ENCODE measurements at places on chromosomes 6 and 20. TPM values are rescaled to one million over a fixed set of nuclear protein-coding genes. Genes with fewer than 3 reads are reported as not detected.

Gene PDSS2
- 15.8 TPM for total RNA-seq

Gene SLC22A16
- total RNA-seq, result not detected

Gene ELOVL2
- total RNA-seq, result 14.1 TPM

Gene KIF25
- 0.39 TPM for total RNA-seq

Gene PROKR2
- not detected for total RNA-seq

Gene CLPSL2
- not detected for total RNA-seq

Gene CNPY3
- 34.5 TPM for total RNA-seq

Gene MAFB
- total RNA-seq, result 57.0 TPM

Gene SOBP
- total RNA-seq, result 3.3 TPM

Gene LST1
- total RNA-seq, result not detected

- DNase-seq, result no peak
Measured at GRCh38 chr6:54426995-54427394, 118.8 kb downstream of the TINAG start.

GRCh38 chr20:16541226-16541625 is 32.0 kb downstream of the KIF16B start:
- DNase-seq, result no peak

DNA sequence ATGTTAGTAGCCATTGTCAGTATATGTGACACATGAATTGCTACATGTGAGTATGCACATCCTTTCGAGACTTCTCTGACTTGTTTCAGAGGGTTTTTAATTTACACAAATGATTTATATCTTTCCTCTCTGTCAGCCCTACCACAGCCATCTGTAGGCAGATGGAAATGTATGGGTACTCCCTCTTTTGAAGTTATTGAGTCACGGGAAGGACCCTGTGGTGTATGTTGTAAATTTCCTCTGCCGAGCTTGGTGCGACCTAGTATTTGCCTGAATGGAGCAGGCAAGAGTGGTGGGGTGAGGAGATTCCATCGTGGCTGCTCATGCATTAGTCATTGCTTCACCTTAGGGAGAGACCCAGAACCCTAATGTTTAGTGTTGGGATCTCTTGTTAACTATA is 171.9 kb downstream of the JARID2 start:
- peak; percentile 73 for DNase-seq

GRCh38 chr20:16222859-16223411 is 350.3 kb downstream of the KIF16B start:
- no peak for DNase-seq

GRCh38 chr6:83073615-83074014 is 6.1 kb downstream of the DOP1A start:
- no peak for DNase-seq

DNA sequence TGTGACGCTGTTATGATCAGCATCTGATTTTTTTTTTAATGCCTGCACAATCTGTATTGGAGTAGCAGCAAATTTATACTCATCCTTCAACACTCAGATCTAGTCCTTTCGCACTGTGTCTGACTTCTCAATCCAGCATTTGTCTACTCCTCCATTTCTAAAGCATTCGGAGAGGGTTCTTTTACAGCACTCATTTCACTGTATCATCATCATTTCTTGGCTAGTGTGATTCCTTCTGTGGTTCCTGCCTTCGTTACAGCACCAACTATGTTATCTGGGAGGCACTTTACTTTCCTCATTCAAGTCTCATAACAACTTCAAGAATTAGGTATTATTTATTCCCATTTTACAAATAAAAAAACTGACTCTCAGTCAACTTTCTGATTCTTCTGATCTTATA is 18.0 kb downstream of the NUDT3 start:
- DNase-seq, result no peak

GRCh38 chr6:107809966-107810365 is 14.1 kb downstream of the SCML4 start:
- DNase-seq, result no peak

DNA sequence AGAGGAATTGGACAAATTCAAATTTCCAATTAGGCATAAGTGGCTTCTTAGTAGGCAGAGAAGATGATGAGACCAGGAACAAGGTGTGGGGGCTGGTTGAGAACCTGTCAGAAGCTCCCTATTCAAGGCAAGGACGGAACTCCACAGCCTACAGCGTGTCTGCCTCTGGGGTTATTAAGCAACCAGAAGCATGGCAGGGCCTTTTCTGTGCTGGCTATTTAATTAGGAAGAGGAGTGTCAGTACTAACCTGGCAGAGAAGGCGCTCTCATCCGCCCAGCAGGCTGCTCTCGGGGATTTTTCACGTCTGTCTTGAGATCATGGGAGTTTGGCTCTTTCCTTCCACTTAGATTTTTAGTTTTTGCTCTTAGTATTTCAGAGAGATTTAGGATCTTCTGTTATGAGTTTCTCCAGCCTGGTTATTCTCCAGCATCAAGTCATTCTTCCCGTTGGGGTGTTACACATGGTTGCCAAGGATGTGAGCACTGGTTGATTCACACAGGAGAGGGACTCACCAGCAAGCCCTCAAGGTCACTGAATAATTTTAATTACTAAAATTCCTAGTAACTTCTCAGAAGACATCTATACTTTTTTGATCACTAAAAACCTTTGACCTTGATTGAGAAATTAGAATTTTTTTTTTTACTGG is 23.9 kb downstream of the ADTRP start:
- DNase-seq, result no peak

- DNase-seq, result no peak
Measured at GRCh38 chr6:52596371-52597028, 19.6 kb upstream of the TRAM2 start.

- no peak for DNase-seq
Measured at GRCh38 chr6:20159781-20160540, 52.3 kb downstream of the MBOAT1 start.

DNA sequence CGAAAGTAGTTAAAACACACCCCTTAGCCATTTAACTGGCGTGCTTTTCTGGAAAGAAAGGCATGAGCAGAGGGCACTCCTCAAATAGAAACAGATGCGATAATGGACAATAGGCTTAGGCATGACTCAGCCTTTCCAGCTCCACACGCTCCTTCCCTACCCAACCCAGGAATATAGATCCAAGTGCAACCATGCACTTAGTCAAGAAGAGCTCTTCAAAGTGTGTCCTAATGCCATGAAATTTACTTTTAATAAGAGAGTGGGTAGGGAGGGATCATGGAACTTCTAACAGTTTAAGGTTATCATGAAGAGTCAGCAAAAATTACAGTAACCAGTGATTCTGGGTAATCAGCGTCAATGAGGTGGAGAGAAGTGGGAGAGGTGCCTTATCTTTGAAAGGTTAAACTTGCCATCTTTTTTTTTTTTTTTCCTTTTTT is 2.4 kb upstream of the EFHC1 start:
- DNase-seq, result peak; percentile 71

DNA sequence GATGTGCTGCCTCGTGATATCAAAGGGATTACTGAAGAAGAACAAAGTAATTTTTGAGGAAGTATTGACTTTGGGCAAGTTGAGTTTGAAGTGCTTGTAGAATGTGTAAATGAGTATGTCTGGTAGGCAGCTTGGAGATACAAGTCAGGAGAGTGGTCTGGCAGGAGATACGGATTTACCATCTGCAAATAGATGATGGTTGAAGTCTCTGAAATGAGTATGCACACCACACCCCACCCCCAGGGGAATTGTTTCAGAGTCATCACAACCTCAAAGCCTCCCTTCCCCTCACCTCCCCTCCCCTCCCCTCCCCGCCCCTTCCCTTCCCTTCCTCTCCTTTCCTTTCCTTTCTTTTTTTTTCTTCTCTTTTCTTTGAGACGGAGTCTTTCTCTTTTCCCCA is 16.4 kb upstream of the MCUR1 start:
- DNase-seq, result no peak

DNA sequence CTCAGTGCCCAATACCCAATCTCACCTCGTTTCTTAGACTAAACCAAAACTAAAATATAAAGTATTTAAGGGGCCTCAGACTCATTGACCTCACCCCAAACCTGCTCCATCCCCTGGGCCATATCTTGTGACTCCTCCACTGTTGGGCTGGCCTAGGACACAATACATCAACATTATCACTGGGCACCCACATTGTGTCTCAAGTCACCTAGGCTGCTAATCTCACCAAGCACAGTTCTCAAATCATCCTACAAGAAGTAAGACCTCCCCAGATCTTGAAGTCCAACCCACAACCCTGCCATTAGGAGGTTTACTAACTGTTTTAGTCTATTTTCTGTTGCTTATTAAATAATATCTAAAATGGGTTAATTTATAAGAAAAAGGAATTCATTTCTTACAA is 96.2 kb downstream of the CRYBG1 start:
- DNase-seq, result no peak

DNA sequence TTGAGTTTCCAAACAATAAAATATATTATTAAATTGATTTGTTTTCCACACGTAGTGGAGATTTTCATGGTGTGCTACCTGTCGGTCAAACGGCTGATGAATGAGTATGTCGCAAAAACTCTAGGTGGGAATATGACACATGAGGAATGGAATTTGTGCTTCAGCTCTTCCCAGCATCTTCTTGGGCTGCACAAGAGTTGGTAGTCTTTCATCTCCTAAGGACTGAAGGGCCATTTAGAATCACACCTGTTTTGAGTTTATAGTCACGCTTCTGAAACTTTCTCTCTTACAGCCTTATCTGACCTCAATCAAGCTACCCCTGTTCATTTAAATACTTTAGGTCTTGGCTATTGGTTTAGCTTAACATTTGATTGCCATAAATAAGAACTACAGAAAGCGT is 157.7 kb upstream of the AKAP12 start:
- no peak for DNase-seq

GRCh38 chr6:2831392-2831791 is 10.3 kb downstream of the SERPINB1 start:
- no peak for DNase-seq

DNA sequence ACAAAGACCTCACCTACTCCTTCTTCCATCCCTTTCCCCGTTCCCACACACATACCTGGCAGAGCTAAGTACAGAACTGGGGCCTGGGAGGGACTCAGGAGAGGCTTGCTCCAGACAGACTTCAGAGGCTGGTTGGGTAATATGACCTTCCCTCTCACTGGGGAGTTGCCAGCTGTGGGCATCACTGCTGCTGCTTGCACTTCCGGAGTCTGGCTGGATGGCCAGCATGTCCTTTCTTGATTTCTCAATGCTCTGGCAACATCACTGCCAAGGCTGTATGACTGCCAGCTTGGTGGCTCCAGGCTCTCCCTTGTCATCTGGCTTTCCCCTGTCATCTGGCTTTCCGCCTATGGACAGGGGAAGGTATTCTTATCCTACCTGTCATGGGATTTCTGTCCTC is 47.8 kb downstream of the CDH22 start:
- no peak for DNase-seq

DNA sequence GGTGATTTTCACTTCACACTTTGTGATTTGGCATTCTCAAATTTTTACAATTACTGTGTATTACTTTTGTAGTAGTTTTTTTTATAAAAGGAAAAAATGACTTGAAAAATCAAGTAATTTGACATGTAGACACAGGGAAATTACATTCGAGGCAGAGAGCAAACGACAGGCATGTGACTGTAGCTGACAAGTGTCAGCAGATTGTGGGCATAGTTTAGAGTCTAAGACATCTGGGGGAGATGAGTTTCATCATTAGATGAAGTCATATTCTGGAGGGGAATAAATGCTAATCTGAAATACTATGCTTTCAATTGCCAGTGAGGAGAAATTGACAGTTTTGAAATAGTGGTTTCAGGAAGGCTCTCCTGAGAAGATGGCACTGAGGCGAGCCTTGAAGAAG is 126.0 kb downstream of the MTHFD1L start:
- DNase-seq, result no peak

- no peak for DNase-seq
Measured at GRCh38 chr6:71486461-71486860, 197.8 kb downstream of the OGFRL1 start.

DNA sequence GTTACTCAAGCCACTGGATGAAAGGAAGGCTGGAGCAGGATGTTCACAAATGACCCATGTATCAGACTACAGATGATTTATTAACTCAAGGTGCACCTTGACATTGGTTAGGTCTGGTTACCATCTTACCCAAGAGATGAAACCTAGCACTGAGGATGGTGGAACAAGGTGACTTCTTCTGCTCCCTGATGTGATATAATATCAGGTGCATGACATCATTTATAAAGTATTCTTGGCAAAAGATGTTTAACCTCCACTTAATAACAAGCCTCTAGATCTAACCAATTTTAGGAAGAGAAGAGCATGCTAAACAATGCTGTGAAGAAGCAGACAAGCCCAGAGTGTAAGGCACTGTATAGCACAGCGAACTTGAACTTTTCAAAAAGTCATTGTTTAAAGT is 100.9 kb downstream of the FYN start:
- no peak for DNase-seq

DNA sequence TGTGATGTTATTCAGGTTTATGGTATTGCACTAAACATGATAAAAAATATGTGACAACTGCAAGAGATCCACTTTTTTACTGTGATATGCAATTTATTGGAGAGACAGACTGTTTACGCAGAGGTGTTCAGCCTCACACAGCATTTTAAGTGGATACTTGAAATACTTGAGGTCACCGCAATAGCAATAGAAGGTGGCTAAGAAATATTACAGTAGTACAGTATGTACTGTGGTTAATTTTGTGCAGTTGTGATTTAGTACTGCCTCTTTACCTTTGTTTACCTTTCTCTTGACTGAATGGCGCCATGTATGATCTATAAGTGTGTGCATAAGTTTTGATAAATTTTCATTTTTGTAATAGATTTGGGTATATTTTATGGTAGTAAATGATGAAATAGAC is 17.4 kb downstream of the MACROD2 start:
- DNase-seq, result no peak

DNA sequence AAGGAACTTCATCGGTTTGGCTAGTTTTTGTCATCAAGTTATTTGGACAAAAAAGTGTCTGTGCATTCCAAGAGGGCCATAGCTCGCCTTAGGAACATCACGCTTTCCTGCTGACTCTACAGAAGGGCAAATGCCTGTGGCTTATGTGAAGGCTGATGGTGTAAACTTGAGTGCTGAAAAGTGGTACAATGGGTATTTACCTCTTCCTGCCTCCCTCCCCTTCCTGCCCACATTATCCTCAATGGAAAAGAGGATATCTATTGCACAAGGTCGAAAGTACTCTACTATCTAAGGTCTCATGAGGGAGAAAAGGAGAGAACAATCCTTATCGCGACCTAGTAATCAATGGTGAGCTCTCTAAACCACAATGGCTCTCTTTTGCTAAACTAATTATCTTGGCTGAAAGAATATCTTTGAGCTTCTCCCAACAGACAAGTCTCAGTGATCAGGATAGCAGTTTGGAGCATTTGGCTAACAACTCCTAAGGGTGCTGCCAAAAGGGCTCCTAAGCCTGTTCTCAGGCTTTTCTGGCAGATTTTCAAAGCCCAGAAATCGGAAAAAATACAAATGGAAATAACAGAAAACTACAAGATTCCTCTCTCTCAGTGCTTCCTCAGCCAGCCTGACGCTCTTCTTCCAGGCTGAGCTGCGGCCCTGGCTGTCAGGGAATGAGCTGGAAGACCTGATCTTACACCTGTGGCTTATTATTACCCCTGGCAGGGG is 42.6 kb upstream of the ENPP1 start:
- DNase-seq, result no peak

DNA sequence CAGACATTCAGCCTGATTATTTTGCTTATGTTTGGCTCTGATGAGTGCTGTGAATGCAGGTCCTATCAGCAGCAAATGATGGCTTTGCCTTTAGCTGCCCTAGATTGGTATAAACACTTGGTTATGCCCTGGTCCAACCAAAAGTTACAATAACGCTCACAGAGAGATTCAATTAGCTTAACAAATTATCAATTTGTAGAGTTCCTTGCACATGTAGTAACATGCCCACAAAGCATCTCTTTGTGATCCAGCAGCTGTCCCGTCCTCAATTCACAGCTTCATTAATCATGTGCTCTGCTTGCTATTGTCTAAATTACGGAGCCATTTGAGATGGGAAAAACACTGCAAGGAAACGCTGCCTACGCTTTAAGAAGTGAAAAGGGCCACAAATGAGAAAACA is 457.9 kb downstream of the HDGFL1 start:
- DNase-seq, result peak; percentile 14

GRCh38 chr20:39660226-39660625 is 698.1 kb downstream of the DHX35 start:
- DNase-seq, result no peak

All from A673 (cell line).